ENCODE measurements at places on chromosomes 13 and 19. TPM values are rescaled to one million over a fixed set of nuclear protein-coding genes. Genes with fewer than 3 reads are reported as not detected.

The PRR20E gene
- not detected for total RNA-seq

The CCL25 gene
- not detected for total RNA-seq

The KLK14 gene
- total RNA-seq = not detected

The SMARCA4 gene
- total RNA-seq = 35.4 TPM

The LYPD5 gene
- 0.08 TPM for total RNA-seq

The IZUMO2 gene
- not detected for total RNA-seq

The STOML3 gene
- not detected for total RNA-seq

The IZUMO1 gene
- 0.47 TPM for total RNA-seq

The ZNF729 gene
- total RNA-seq = not detected

The PLIN5 gene
- total RNA-seq = 13.3 TPM

The ZNF382 gene
- 3.8 TPM for total RNA-seq

The LHB gene
- not detected for total RNA-seq

The GAPDHS gene
- not detected for total RNA-seq

The FAM174C gene
- total RNA-seq = 14.6 TPM

The TMEM59L gene
- 0.08 TPM for total RNA-seq

The CEACAM7 gene
- total RNA-seq = not detected

The KLK4 gene
- not detected for total RNA-seq

The ZNF285 gene
- 0.67 TPM for total RNA-seq

The KCNN1 gene
- total RNA-seq = 0.08 TPM

The NFIX gene
- 10.3 TPM for total RNA-seq

The ZAR1L gene
- not detected for total RNA-seq

The EEF2 gene
- total RNA-seq = 1,090 TPM

The LGI4 gene
- total RNA-seq = 1.2 TPM

The BRSK1 gene
- 0.65 TPM for total RNA-seq

The RFPL4A gene
- total RNA-seq = not detected

The LATS2 gene
- 4.1 TPM for total RNA-seq

The CD22 gene
- total RNA-seq = 4.1 TPM

The GNG7 gene
- total RNA-seq = 1.1 TPM

The FXYD3 gene
- total RNA-seq = not detected

The CPAMD8 gene
- 1.0 TPM for total RNA-seq

The THSD8 gene
- not detected for total RNA-seq
